Stimulated activated CD4-positive, alpha-beta T cell treated with anti-CD3 and anti-CD28 coated beads, Interleukin-12 subunit alpha, Interleukin-12 subunit beta, amount 100 ng/mL, for 24 hours (primary cell): ENCODE measurements at places on chromosomes 7 and 10.

DNA sequence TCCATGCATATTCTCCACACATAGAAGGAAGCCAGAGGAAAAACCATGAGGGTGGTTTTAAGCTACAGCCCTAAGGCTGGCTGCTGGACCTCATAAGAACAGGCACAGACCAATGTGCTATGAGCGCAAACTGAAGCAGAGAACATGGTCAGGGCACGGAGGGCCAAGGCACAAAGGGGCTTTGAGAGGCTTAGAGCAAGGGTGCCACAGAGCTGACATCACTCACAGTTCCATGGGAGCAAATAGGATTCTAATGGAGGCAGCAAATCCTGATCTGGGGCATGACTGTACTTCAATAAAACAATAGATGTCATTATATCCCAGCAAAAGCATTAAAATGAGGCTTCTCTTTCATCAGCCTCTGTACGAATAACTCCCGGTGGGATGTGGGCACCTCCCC lies 162.4 kb downstream of the COBL start:
- no peak for DNase-seq

DNA sequence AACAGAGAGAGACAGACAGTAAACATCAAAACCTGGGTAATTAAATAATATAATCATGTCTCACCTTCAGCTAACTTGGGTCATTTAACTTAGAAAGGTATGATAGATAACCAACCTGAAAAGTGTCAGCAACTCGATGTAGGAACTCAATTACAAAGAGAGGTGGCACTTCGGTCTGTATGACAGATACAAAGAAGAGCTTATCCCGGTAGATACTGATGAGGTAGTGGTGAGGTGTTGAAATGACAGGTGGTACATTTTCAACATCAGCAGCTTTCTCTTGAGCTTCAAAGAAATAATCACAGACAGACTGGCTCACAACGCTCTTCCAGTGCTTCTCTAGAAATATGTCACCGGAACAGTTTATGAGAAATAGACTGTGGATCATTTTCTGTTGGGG lies 12.6 kb downstream of the AP3M1 start:
- no peak for DNase-seq

- no peak for DNase-seq
Observed at GRCh38 chr10:64519831-64520230, 998.6 kb downstream of the REEP3 start.

GRCh38 chr7:107173691-107174406 lies 5.0 kb downstream of the HBP1 start:
- no peak for DNase-seq

DNA sequence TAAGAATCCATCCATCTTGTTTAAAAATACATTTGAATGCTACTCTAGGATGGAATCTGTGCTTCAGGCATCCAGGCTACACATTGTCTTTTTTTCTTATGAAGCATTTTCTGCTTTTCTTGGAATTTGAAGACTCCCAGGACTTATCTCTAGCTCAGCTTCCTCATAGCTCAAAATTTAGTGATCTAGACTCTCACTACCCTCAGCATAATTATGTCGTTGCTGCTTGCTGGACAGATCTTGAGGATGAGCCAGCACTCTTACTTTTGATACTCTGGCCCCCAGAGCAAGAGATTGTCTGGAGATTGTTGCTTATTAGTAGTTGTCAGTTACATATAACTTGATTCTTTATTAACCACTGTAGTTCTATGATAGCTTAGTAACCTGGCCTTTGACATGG lies 83.3 kb upstream of the FGL2 start:
- DNase-seq: no peak
